CD4-positive, alpha-beta T cell treated with Interleukin-15 for 4 hours (primary cell): ENCODE measurements at places on chromosomes 5 and 9.

DNA sequence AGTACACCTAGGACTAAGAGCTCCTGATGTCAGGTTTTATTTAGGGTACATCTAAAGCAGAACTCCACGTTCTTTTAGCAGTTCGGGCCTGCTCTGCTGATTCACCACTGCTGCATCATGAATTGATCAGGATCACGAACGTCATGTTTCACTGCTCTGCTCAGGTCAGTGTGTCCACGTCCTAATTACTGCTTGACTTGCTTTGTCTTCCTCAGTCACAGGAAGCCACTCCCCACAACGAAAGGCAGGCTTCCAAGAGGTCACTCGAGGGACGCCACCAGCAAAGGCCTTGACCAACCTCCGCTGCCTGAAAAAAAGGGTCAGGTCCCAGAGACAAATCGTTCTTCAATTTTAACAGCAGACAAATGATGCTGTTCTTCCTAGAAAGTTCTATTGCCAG lies 40.3 kb downstream of the CTNND2 start:
- DNase-seq: no peak

GRCh38 chr9:123349691-123350480 lies 6.1 kb upstream of the CRB2 start:
- DNase-seq: peak; percentile 70

GRCh38 chr5:132462333-132462732 lies 28.2 kb downstream of the IRF1 start:
- DNase-seq: no peak

GRCh38 chr5:58268268-58268667 lies 191.6 kb downstream of the PLK2 start:
- DNase-seq: no peak

- no peak for DNase-seq
These were observed 22.7 kb downstream of the OR2S2 start for GRCh38 chr9:35935261-35935660.

DNA sequence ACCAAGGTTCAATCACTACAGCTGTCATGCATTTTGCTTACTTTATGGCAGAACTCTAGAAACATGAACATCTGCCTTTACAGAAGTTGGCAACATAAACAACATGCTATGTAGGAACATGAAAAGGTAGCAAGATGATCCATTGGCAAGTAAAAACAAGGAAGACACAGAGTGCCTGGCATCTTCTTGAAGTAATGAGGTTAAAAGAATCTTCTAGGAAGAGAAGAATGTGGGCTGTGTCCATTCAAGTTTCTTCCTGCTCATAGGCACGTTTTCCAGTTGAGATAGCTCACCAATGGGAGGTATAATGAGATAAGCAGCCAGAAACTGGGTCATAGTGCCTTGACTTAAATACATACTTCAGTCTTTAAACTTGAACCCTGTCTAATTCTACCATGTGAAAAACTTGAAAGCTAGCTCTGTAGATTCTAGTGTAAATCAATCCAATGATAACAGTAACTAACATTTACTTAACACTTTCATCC lies 109.4 kb upstream of the PRLR start:
- DNase-seq: no peak

GRCh38 chr5:93331863-93332262 lies 249.2 kb downstream of the NR2F1-AS1 start:
- DNase-seq: no peak

DNA sequence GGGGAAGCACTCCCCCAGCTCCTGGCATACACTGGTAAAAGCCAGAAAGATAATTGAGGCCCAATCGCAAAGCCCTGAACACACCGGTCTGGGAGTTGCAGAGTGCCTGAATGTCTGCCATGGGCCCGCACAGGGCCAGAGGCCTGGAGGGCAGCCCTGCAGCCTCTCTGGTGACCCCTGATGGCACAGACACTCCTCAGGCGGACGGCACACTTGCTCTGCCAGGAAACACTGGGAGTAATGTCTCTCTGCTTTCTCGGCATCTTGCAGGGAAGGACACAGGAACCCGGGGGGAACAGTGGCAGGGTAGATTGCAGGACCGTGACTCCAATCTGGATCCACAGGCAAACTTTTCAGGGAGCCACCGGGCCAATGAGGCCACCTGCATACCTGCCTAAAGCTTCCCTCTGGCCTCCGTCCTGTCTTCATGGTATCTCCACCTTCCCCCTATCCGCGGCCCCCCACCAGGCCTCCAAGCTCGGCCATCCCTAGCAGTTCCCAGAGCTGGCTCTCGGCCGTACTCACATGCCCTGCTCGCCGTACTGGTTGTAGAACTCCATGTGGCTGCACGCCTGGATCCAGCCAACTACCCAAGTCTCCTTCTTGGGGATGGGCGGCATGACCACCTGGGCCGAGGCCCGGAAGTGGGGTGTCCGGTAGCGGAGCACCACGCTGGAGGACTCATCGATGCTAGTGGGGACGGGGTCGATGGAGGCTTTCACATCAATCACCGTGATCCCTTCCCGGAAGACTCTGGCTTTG lies 797 bp downstream of the FAM78A start:
- no peak for DNase-seq
